ENCODE measurements at places on chromosomes 1 and 21.

GRCh38 chr21:41636636-41637630 lies 129.0 kb upstream of the TMPRSS2 start:
- no peak for DNase-seq

DNA sequence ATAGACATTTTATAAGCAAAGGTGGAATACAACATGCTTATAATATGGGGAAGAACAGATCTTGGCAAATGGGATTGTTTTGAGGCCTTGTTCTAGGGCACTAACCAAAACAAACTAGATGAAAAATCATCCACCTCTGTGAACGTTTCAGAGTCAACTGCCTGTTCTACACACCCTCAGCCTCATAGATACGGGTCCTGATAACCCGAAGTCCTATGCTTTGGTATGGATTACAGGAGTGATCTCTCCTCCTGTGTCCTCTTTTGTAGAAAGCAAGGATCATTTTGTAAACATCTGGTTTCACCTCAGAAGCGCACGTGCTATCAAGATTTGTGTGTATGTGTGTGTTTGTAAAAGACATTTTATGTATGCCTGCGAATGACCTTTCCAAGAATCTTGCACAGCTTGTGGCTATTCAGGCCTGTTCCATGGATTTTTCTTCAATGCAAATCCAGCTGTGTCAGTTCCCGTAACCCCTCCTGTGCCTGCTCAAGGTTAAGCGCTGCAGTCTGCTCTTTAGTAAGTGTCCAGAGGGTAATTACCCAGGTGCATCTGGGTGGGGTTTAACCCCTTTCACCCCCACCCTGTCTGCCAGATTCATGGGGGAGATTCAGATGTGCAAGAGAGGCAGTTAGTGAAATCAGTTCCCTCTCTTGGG lies 132.4 kb downstream of the ROR1 start:
- DNase-seq, result no peak

DNA sequence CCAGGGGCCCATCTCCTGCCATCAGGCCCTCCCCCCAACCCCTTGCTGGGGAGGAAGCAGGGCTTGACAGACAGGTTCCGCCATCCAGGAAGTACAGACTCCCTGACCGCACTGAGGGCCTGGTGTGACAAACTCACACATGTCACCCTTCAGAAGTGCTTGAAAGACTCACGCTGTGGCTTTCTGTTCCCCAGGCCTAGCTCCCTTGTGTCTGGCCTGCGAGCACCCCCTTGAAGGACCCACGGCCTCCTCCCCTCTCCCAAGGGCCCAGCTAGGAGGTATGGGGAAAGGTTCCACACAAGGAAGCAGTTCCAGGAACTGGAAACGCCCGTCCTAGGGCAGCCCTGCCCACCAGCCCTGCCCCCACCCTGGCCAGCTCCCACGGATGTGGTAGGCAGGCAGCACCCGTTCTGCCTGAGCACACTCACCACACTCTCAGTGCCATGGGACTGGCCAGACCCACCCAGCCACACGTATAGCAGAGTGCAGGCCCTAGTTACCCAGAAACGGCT lies 26.7 kb downstream of the SLC2A1 start:
- no peak for DNase-seq

GRCh38 chr21:44063151-44063912 lies 43.9 kb upstream of the PWP2 start:
- no peak for DNase-seq

GRCh38 chr21:43321111-43321510 lies 105.8 kb downstream of the SIK1 start:
- DNase-seq, result no peak
